NCI-H524 treated with DMSO at 0.1 percent for 48 hours (cell line): ENCODE measurements at places on chromosomes 3 and 15.

DNA sequence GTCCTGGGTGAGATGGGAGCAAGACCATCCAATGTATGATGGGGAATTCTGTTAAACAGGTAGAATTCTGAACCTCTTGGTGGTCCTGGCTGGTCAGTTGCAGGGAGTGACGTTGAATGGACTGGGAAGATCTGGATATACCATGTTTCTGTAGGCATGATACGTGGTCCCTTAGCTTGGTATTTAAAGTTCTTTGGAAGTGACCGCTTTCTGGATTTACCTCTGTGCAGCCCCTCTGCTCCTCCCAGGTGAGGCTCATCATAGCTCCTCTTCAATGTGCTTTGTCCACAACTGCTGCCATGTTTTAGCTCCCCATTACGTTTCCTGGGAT, 37.2 kb downstream of the SMAD3 start:
- no peak for DNase-seq

- DNase-seq, result no peak
These were observed 73.9 kb upstream of the TMEM108 start for GRCh38 chr3:132964266-132964665.

- DNase-seq, result no peak
These were observed 228.8 kb upstream of the BHLHE40 start for GRCh38 chr3:4750306-4750968.

GRCh38 chr15:45187894-45188830, at the start of gene SHF:
Gene SHF, minus strand, starts transcription at chr15:45187966. Its CDS starts 15 bp downstream, at chr15:45187951.
- peak; percentile 50 for DNase-seq

DNA sequence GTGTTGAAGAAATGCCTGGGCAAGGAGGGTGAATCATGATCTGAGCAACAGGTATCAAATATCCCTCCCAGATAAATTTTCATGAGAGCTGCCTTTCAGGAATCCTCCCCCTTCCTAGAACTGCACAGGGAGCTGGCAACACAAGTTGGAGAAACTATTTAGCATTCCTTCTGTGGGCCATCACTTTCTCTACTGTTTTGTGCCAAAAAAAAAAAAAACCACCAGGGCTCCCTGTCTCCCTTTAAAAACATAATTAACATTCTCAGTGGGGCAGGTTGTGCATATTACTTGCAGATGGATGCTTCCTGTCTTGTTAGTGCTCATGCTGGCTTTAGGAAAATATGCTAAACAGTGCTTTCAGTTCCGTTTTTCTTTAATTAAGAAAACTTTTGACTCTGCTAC, 234.9 kb upstream of the LMCD1 start:
- DNase-seq, result no peak

- no peak for DNase-seq
These were observed 2.5 kb upstream of the GANC start for GRCh38 chr15:42270551-42270950.
